ENCODE measurements at places on chromosomes 4 and X. TPM values are rescaled to one million over a fixed set of nuclear protein-coding genes. Genes with fewer than 3 reads are reported as not detected.

The UGT2A3 gene
- total RNA-seq = not detected

The PLXNB3 gene
- total RNA-seq = 43.3 TPM

The AASDH gene
- total RNA-seq = 16.2 TPM

The S100P gene
- total RNA-seq = 64.2 TPM

The FAAH2 gene
- not detected for total RNA-seq

The NUDT11 gene
- not detected for total RNA-seq

The RS1 gene
- total RNA-seq = not detected

The ALB gene
- not detected for total RNA-seq

The PLP1 gene
- 10.3 TPM for total RNA-seq

The TCP11X2 gene
- total RNA-seq = not detected

The NR3C2 gene
- 32.6 TPM for total RNA-seq

The STATH gene
- not detected for total RNA-seq

The APBB2 gene
- 36.9 TPM for total RNA-seq

The LUZP4 gene
- total RNA-seq = not detected

The RPA4 gene
- not detected for total RNA-seq

The ADGRL3 gene
- 109 TPM for total RNA-seq

The LRAT gene
- total RNA-seq = not detected

The PROM1 gene
- total RNA-seq = 3.5 TPM

The MAGEA12 gene
- total RNA-seq = not detected

The FOXR2 gene
- total RNA-seq = not detected

The DGKK gene
- not detected for total RNA-seq

The RAB33A gene
- not detected for total RNA-seq

The GCNA gene
- total RNA-seq = 1.5 TPM

The WNK3 gene
- 3.2 TPM for total RNA-seq

The MAGEA11 gene
- not detected for total RNA-seq

The LAGE3 gene
- total RNA-seq = 5.7 TPM

The NXF2B gene
- not detected for total RNA-seq

The CTAG1A gene
- not detected for total RNA-seq

The SLITRK2 gene
- not detected for total RNA-seq

The UNC5C gene
- 3.2 TPM for total RNA-seq

The BEX5 gene
- not detected for total RNA-seq

The SASH3 gene
- 0.58 TPM for total RNA-seq

The SORCS2 gene
- total RNA-seq = not detected

The HMX1 gene
- total RNA-seq = not detected

The ZFYVE28 gene
- 88.8 TPM for total RNA-seq

The TMEM144 gene
- 4.1 TPM for total RNA-seq

The ATP1B4 gene
- total RNA-seq = not detected

The VSIG1 gene
- total RNA-seq = 138 TPM

The AFM gene
- total RNA-seq = not detected

The FAM9C gene
- 0.18 TPM for total RNA-seq

The NPY2R gene
- total RNA-seq = not detected

The MAGEC1 gene
- total RNA-seq = not detected

The VMA21 gene
- total RNA-seq = 35.8 TPM

The APLN gene
- 0.18 TPM for total RNA-seq

The DNAJB14 gene
- 30.9 TPM for total RNA-seq

The SSX4B gene
- total RNA-seq = not detected

The PDK3 gene
- 33.9 TPM for total RNA-seq

The NKX6-1 gene
- not detected for total RNA-seq

The GSPT2 gene
- 3.5 TPM for total RNA-seq

Measured in stomach (tissue), 19 donors.